NCI-H1930 (cell line): ENCODE measurements at places on chromosomes 7 and 10.

GRCh38 chr7:130009848-130010688 is 41.1 kb downstream of the ZC3HC1 start:
- no peak for DNase-seq

DNA sequence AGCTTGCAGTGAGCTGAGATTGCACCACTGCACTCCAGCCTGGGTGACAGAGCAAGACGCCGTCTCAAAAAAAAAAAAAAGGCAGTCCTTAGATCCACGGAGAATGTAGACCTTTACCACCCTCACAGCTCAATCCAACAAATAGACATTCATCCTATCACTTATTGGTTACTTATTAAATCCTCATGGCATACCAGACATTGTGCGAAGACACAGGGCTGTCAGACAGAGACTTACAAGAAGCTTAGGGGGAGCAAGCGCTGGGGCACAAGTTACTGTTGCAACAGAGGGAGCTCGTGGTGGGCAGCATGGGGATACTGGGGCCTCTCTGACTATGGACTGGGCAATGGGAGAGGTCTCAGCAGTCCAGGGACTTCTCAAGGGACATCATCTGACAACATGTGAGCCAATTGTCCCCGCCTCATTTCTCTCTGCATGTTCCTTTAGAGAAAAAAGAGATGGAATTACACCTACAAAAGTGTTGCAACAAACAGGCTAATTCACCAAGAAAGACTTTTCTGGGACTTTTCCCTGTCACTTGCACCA is 82.8 kb upstream of the TNS3 start:
- no peak for DNase-seq

- no peak for DNase-seq
Observed at GRCh38 chr7:90824386-90825307, 228.5 kb downstream of the CDK14 start.

- no peak for DNase-seq
Observed at GRCh38 chr7:43825391-43825808, 43.9 kb downstream of the MRPS24 start.

- no peak for DNase-seq
Observed at GRCh38 chr7:141691540-141691939, 10.4 kb downstream of the DENND11 start.

- DNase-seq: no peak
Observed at GRCh38 chr7:27123007-27123476, 7.5 kb downstream of the HOXA4 start.

GRCh38 chr10:11874568-11875493 is 51.7 kb downstream of the PROSER2 start:
- no peak for DNase-seq

GRCh38 chr10:48288661-48289060 is 14.2 kb upstream of the FRMPD2 start:
- no peak for DNase-seq

GRCh38 chr7:2613098-2613930 is 18.5 kb upstream of the TTYH3 start:
- DNase-seq: no peak

DNA sequence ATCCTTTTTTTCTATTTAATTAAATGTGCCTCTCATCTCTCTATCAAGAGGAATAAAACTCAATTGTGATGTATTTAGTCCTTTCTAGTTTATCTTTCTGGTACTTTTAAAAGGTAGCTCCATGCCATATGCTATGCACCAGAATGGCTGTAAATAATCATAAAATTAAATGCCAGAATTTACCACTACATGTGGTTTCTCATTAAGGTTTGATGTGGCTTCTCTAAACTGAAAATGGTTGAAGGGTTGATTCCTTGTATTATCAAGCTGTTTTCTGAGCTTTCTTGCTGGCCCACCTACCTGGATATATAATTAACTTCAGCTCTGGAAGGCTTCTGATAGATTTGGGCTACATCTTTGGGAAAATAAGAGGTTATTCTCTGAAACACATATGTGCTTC is 171.9 kb upstream of the RHOBTB1 start:
- no peak for DNase-seq

- DNase-seq: no peak
Observed at GRCh38 chr7:73909996-73910395, 49.0 kb downstream of the TMEM270 start.
